Suprapubic skin (tissue), 4 donors: ENCODE measurements at places on chromosomes 7 and 10.

DNA sequence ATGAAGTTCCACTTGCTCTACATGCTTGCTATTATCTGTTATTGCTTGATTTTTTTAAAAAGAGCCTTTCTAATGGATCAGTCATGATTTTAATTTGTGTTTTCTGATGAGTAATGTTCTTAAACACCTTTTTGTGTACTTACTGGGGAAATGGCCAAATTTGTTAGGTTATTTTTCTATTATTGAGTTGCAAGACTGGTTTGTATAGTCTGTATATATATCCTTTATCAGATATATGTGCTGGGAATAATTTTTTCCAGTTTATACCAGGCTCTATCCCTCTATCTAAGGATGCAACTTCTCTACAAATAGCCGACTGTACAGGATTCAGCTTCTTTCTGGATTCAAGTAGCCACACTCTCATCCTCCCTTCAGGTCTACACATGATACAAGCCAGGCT, 65.6 kb upstream of the SEC61G start:
- H3K36me3 ChIP-seq, result no peaks in the 10 kb centered on the region
- H3K4me3 ChIP-seq, result no peak overlapping the region
- DNase-seq, result no peak
- peaks cover 8% of the 10 kb centered on the region for H3K4me1 ChIP-seq
- H3K27ac ChIP-seq, result no peak overlapping the region

DNA sequence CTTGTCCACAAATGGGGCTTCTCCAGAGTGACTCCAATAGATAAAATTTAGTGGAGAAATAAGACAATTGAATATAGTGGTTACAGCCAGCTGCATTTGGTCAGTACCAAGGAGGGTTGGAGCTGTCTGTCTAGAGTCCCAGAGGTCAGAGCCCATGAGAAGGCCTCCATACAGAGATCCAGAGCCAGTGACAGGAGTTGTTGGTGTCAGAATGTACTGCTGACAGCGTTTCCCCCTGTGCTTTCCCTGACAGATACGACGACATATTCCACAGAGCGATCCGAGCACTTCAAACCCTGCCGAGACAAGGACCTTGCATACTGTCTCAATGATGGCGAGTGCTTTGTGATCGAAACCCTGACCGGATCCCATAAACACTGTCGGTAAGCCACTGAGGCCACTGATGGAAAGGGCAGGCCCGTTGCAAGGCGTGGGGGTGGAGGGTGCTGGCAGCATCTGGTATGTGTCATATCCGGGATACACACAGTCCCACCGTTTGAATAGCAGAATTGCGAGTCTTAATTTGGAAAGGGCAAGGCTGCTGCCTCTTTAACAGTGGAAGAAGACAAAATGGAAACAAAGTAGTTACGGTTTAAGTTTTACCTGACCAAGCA, 483.6 kb downstream of the NRG3 start:
- DNase-seq, result no peak
- no peak overlapping the region for H3K4me3 ChIP-seq
- no peaks in the 10 kb centered on the region for H3K4me1 ChIP-seq
- no peaks in the 10 kb centered on the region for H3K27me3 ChIP-seq
- H3K27ac ChIP-seq, result no peak overlapping the region

GRCh38 chr7:127817466-127817865, 165.5 kb downstream of the SND1 start:
- no peak overlapping the region for H3K4me3 ChIP-seq
- peaks cover 21% of the 10 kb centered on the region for H3K4me1 ChIP-seq
- H3K27ac ChIP-seq, result no peak overlapping the region

DNA sequence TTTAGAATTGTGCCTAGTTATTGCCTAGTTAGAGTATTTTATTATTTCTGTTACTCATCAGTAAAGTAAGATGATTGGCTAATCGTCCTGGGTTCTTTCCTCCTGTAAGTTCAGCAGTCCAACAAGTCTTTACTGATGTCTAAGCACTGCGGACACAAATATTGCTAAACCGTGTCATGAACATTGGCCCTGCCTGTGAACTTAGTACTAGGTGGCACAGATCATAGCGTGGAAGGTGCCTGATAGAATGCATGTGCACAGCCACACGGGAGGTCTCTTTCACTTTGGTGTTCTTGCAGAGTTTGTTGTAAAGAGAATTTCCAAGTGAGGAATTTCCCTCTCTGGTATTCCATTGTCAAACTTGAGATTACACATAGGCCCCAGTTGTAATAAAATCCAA, 38.0 kb downstream of the RBM33 start:
- DNase-seq, result no peak
- no peak overlapping the region for H3K27ac ChIP-seq
- peaks cover under 1% of the 10 kb centered on the region for H3K4me1 ChIP-seq
- no peak overlapping the region for H3K4me3 ChIP-seq

GRCh38 chr7:155392726-155393570, 65.0 kb upstream of the EN2 start:
- no peak for DNase-seq
- H3K27me3 ChIP-seq, result peaks cover 90% of the 10 kb centered on the region
- H3K4me3 ChIP-seq, result no peak overlapping the region
- H3K4me1 ChIP-seq, result no peaks in the 10 kb centered on the region
- H3K27ac ChIP-seq, result no peak overlapping the region

GRCh38 chr7:33722383-33723101, 182.8 kb upstream of the BMPER start:
- no peaks in the 10 kb centered on the region for H3K4me1 ChIP-seq
- no peaks in the 10 kb centered on the region for H3K27me3 ChIP-seq
- H3K27ac ChIP-seq, result no peak overlapping the region
- H3K4me3 ChIP-seq, result no peak overlapping the region

DNA sequence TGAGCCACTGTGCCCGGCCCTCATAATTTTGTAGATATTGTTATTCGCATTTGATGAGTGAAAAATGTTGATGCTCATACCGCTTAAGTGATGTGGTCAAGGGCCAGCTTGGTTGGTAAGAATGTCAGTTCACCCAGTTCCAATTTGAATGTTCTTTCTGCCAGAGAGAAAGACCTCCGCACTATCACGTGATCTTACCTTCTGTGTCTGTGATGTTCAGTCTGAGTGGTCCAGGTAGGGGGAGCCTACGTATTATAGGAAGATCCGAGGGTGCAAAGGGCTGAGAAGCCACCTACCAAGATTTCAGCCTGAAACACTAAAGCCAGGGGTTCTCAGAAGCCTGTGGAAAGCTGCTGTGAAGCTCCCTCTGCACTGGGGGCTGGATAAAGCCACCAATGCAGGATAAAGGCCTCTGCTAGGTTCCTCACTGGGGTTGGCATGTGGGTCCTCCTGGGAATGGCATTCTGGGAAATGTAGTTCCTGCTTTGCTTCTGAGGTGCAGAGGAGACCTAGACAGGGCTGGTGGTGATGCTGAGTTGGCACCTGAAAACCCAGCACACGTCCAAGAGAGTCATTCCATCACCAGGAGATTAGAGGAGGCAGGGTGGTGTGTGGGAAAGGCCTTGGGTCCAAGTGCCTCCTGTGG, 64.7 kb upstream of the AOAH start:
- no peaks in the 10 kb centered on the region for H3K36me3 ChIP-seq
- DNase-seq, result no peak
- H3K4me3 ChIP-seq, result no peak overlapping the region
- H3K4me1 ChIP-seq, result peaks cover 18% of the 10 kb centered on the region
- H3K27me3 ChIP-seq, result no peaks in the 10 kb centered on the region
- H3K27ac ChIP-seq, result no peak overlapping the region

- H3K4me3 ChIP-seq, result no peak overlapping the region
- H3K4me1 ChIP-seq, result no peaks in the 10 kb centered on the region
- H3K27me3 ChIP-seq, result no peaks in the 10 kb centered on the region
- H3K36me3 ChIP-seq, result no peaks in the 10 kb centered on the region
These were observed 10.1 kb upstream of the PON1 start for GRCh38 chr7:95334447-95334846.

DNA sequence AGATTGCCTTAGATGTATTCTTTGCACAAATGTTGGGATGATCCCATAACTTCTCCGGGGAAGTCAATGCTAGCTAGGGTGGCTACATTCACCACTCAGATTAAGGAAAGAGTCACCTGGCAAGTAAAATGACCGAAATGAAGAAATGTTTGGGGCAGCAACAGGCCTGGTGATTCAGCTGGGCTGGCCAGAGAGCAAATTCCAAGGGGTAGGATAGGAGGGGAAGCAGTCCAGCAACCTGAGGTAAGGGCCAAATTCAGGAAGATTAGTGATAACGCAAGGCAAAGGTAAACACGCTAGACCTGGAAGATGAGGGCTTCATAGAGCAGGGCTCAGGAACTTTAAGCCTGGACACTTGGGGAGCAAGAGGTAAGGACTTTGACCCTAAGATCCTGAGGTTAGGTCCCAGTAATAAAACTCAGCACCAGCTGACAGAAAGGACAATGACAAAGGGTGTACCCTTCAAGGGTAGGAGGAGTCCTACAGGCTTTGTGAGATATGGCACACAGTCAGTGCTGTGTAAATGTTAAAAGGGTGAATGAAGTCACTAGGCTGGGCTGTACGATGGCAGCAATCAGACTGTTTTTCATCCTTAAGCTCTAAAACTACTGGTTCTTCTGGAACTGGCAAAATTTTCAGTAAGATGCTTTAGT, 22.7 kb upstream of the SMNDC1 start:
- no peak for DNase-seq
- no peak overlapping the region for H3K27ac ChIP-seq
- H3K4me1 ChIP-seq, result no peaks in the 10 kb centered on the region
- H3K36me3 ChIP-seq, result no peaks in the 10 kb centered on the region
- H3K27me3 ChIP-seq, result no peaks in the 10 kb centered on the region
- H3K4me3 ChIP-seq, result no peak overlapping the region

DNA sequence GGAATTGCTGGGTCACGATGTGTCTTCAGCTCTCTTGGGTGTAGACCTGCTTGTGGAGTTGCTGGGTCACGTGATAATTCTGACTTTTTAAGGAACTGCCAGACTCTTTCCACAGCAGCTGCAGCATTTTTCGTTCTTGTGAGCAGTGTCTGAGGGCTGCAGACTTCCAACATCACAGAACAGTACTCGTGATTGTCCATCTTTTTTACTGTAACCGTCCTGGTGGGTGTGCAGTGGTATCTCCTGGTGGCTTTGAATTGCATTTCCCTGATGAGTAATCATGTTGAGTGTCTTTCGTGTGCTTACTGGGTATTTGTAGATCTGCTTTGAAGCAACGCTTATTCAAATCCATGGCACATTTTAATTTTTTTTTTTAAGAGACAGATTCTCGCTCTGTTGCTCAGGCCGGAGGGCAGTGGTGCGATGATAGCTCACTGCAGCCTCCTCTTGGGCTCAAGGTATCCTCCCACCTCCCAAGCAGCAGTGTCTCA, 22.7 kb downstream of the INPP5A start:
- no peaks in the 10 kb centered on the region for H3K27me3 ChIP-seq
- no peaks in the 10 kb centered on the region for H3K36me3 ChIP-seq
- DNase-seq, result no peak
- peaks cover 9% of the 10 kb centered on the region for H3K4me1 ChIP-seq
- H3K4me3 ChIP-seq, result no peak overlapping the region

DNA sequence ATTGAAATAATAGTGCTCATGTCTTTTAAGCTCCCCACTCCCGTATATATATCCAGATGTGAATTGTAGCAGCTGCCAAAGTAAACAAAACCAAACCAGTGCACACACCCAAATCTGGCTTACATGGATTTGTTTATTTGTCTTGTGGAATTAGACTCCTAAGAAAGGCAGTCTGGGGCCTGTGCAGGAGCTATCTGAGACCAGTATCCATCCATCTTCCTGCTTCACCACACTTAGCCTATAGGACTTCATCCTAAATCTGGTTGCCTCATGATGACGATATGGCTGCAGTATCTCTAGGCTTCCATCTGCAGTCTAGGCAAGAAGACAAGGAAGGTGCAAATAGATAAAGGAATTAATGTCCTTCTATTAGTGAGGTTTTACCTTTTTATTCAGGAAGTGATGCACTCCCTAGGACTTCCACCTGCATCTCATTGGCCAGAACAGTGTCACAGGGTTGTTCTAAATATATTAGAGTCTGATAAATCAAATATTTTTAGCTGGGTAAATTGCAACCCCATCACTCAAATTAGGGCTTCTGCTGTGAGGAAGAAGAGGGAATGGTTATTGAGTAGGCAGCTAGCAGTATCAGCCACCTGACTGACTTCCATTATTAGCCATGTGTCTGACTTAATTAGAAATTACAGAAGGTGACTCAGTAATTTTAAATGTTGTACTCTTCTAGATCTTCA, 6.0 kb downstream of the WIPF3 start:
- peaks cover 3% of the 10 kb centered on the region for H3K4me1 ChIP-seq
- H3K27me3 ChIP-seq, result peaks cover 28% of the 10 kb centered on the region
- no peak overlapping the region for H3K4me3 ChIP-seq
- no peak for DNase-seq
- H3K36me3 ChIP-seq, result no peaks in the 10 kb centered on the region
- no peak overlapping the region for H3K27ac ChIP-seq
